Caki2 (cell line): ENCODE measurements at places on chromosomes 3 and 15. TPM values are rescaled to one million over a fixed set of nuclear protein-coding genes. Genes with fewer than 3 reads are reported as not detected.

DNA sequence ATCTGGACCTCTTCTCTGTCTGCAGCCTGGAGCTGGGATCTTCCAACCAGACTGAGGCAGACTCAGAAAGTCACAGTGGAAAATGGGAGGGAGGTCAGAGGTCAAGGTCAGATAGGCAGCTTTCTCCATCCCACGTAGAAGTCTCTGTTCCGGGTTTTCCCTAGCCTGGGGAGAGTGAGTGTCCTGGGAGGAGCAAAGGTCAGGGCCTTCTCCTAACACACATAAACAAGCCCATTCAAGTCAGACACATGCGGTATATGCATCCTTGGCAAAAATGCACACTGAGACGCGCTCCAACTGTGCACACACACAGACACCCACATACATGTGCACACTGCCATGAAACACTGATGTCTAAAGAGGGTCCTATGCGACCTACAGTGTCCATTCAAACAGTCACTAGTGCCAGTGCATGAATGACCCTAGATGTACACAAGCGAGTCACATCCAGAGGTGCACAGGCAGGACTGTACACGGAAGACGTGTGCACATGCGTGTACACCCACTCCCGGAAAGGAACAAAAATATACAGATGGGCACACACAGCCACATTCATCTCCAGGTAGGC, 681 bp downstream of the TWF2 start:
- DNase-seq = no peak

DNA sequence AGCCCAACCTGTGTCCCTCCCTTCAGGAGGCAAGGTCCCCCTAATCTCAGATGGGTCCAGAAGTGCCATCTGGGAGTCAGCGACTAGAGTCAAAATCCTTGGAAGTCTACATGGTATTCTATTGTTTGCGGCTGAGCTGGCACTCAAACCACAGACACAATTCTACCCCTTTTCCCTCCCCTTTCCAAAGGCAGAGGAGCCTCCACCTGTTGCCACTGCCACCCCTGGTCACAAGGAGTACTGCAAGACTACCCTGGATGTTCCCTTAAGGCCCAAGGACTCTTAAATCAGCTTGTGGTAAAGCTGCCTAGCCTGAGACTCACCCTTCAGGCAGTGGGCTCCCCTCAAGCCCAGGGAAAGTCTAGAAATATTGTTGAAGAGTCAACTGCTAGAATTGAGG, 4.3 kb upstream of the OR5H6 start:
- no peak for DNase-seq

- no peak for DNase-seq
Observed at GRCh38 chr3:106337116-106337515, 468.3 kb upstream of the CBLB start.

GRCh38 chr15:59166601-59167265, 39.9 kb upstream of the LDHAL6B start:
- no peak for DNase-seq

GRCh38 chr15:67383899-67384298, 129.3 kb downstream of the IQCH start:
- DNase-seq = no peak

EHHADH gene
- 9.3 and 15.6 TPM in 2 replicates for total RNA-seq
